ENCODE measurements at places on chromosomes 2 and 18.

DNA sequence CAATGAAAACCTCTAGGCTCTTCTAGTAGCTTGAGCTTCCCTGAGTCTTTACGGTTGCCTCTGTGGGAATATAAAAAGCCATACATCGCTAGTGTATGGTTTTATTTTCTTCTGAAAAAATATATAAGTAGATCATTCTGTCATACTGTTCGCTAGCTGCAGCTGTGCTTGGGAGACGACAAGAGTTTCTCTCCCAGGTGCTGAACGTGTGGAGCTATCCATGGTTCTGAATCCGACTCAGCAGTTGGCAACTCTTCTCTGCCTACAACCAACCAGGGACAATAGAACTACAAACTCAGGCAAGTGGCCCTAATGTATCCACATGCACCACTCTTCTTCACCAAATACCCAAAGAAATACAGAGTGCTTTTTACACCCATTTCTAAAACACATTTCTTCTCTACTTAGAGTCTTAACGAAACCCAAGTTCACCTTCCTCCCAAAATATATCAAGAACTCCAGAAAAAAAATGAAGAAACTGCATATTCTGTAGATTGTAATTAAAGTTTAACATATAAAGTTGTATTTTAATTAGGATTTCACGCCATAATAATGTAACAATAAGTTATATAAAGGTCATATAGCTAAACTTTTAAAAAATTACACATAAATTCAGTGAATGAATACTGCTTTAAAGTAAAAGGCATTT, 2.2 kb upstream of the KCNH7 start:
- DNase-seq = no peak

GRCh38 chr2:100470898-100471514, 724 bp downstream of the NMS start:
- DNase-seq = no peak

- peak; percentile 95 for DNase-seq
Measured at GRCh38 chr2:189762551-189763298, at the start of gene OSGEPL1. OSGEPL1 (minus strand) TSS chr2:189762792; CDS start chr2:189761640, 1,152 bp downstream.

GRCh38 chr2:121147766-121148165, 137.2 kb downstream of the TFCP2L1 start:
- no peak for DNase-seq

DNA sequence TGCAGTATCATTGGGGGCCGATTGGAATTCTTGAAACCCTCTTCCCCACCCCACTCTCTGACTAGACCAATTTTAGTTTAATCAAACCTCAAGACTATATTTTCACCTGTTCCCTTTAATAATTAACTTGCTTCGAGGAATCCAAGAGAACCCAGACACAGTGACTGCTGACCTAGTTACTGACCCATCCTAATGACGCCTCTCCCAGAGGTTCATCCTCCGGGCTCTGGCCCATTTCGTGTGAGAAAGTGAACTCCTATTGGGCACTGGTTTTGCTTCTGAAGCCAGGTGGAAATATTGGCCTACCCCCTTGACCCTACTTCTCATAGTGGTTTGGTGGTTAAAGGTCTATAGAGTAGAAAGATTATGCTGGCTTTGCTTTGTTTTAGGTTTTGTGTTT, 39.9 kb downstream of the RPL37A start:
- DNase-seq = no peak

- no peak for DNase-seq
Measured at GRCh38 chr18:13992826-13993540, 77.6 kb upstream of the MC2R start.

- no peak for DNase-seq
Measured at GRCh38 chr2:7891312-7891711, 790.5 kb upstream of the ID2 start.

- no peak for DNase-seq
Measured at GRCh38 chr18:59994357-59994756, 94.6 kb downstream of the PMAIP1 start.

GRCh38 chr2:171365232-171365631, 68.6 kb downstream of the METTL8 start:
- DNase-seq = no peak

DNA sequence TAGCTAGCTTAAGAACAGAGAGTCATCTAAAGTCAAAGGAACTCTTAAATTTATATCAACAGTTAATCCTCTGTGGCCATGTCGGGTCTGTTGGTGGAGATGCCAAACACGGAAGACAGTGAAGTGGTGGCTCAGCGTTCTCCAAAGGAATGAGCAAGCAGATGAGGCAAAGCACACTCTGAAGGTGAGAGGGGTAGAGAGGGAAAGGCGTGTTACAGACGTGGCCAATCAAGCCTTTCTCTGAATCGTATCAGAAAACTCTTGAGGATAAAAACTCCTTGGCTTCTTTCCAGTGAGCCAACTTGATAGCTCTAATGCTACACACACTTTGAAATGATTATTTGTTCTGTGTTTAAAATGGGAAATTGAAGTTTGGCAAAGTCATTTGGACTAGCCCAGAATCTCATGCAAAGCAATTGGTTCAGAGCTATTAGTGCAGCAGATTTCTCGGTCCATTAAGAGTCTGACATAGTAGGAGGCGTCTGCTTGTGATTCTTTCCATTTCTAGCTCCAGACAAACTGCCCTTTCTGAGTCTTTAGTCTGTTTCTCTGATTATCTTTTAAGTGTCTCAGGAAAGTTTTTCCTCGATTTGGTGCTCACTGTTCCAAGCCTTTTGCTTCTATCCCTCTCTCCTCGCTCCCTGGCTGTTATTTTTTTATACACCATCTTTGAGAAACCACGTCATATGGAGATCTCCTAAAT, 57.5 kb upstream of the CPO start:
- DNase-seq = no peak

DNA sequence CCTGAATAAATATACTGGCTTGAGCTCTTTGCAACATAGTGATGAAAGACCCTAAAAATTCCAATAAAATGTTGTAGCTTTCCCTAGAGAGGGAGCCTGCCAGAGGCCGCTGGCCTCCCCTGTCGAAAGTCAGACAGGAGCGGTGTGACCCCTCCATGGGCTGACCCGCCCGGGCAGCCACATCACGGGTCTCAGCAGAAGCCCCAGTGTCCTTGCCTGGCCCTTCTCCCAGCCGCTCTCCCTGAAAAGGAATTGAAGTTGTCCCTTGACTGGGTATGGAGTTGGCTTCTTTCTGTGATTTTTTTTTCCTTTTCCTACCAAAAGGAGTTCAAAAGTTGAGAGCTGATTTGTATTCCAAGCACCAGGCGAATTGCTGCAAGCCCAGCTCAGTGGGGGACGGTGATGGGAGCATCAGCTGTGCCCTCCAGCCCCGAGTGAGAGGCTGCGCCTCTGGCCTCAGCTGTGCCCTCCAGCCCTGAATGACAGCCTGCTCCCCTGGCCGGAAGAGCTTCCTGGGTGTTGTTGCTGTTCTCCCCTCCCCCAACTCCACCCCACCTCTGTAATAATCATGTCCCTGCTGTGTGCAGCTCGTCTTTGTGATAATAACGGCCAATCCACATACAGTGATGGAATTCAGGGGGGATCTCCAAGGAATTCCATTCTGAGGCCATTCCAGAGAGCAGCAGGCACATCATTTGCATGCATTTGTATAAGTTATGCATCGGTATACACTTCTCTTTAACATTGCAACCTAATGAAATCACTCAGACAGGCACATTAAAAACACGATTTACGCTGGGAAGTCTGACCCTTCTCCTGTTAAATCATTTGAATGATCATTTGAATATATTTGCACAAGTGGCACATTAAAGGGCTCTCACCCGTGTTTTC, 501.0 kb downstream of the EIPR1 start:
- DNase-seq = no peak

GRCh38 chr2:1650085-1650872, 94.0 kb downstream of the PXDN start:
- no peak for DNase-seq

DNA sequence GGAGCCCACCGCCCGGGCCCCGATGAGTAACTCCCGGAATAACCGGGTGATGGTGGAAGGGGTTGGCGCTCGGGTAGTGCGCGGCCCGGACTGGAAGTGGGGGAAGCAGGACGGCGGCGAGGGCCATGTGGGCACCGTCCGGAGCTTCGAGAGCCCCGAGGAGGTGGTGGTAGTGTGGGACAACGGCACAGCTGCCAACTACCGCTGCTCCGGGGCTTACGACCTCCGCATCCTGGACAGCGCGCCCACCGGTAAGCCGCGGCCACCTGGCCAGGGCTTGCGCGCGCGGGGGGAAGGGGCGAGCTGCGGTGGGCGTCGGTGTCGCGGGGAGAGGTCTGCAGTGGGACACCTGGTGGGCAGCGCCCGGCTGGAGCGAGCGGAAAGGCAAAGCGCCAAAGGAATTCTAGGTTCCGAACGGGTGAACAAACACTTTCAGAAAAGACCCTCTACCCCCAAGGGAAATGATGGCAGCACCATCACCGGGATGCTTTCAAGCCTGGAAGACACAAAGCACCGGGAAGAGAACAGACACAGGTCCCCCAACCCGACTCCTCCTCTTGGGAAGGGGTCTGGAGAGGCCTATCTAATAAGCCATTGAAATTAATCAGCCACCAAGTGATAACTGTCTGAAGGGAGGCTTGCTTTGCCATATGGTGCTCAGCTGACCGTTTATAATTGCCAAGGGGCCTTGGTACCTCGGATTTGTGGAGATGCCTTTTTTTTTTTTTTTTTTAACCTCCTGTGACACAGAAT, 1.1 kb downstream of the MIB1 start:
- DNase-seq = no peak
